Left lobe of liver (tissue), 2 donors: ENCODE measurements at places on chromosomes 2 and 18. TPM values are rescaled to one million over a fixed set of nuclear protein-coding genes. Genes with fewer than 3 reads are reported as not detected.
A peak's percentile ranks its signal among the peaks of the same experiment; 100 is the strongest.

DNA sequence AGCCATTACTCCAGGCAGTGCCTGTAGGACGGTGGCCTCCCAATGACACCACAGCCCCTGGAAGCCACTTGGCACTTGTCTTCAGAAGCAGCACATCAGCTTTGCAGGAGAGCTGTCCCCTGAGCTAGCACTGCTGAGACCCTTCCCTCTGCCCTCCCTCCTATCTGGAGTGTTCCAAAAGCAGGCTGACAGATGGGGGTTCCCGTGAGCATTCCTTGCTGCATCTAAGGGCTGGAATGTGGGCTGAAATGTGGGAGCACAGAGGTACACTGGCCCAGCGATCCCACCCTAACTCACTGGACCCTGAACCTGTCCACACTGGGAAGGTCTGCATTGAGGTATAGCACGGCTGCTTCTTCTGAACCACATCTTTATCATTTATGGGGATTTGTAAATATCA, 230.1 kb downstream of the ANAPC1 start:
- DNase-seq, result no peak

- DNase-seq, result no peak
Observed at GRCh38 chr18:35189510-35189909, 51.3 kb upstream of the ZNF397 start.

- DNase-seq, result no peak
Observed at GRCh38 chr2:191912764-191913163, 65.9 kb upstream of the CAVIN2 start.

GRCh38 chr2:38835990-38836389, 39.7 kb downstream of the DHX57 start:
- DNase-seq, result no peak

DNA sequence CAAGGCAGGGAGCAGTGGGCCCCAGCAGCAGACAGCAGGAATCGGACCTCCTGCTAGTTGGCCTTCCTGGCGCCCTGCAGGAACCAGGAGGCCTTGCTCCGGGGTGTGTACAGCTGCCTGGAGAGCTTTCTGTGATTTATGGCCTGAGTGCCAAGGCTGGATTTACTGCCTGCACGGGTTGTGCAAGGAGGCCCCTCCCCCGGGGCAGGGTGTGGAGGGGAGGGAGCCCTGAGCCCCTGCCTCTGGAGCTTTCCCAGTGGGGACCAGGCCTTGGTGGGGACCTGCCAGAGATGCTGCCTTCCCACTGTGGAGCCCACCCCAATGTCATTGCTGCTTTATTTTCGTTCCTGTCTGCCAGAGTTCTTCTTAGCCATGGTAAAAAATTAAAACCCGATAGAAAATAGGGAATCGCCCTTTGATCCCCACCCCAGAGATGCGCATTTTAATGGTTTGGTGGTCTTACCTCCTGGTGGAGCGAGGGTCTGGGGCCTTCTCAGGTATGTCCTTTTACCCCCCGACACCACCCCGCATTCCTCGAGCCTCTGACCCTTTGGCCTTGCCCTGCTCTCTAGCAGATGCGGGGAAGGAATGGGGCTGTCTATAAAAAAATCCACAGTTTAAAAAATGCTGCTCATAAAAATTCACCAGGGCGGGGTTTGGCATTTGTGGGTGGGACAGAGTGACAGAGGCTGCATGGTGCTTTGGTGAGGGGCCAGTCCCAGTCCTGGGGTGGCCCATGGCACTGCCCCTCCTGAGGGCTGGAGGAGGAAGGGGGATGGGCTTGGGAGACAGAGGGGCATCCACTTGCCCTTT, 6.9 kb upstream of the RALB start:
- no peak for DNase-seq

DNA sequence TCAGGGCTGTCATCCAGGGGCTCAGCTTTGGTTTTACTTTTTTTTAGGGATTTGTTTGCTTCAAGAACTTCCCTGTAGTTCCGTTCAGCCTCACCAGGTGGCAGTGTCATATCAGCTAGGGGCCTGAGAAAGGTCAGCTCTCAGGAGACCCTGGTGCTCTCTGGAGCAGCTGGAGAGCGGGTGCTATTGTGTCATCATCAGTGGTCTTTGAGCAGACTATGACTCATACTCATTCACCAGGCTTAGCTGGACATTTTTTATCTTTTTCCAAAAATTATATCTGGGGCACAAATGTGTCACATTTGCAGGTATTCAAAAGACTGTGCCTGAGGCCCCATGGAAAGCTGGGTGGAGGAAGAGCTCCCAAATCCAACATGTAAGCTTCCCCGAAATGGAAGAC, 24.4 kb downstream of the ZNF892 start:
- DNase-seq, result peak; percentile 62

- peak; percentile 51 for DNase-seq
Observed at GRCh38 chr18:58156516-58156915, 112.5 kb downstream of the NEDD4L start.

DNA sequence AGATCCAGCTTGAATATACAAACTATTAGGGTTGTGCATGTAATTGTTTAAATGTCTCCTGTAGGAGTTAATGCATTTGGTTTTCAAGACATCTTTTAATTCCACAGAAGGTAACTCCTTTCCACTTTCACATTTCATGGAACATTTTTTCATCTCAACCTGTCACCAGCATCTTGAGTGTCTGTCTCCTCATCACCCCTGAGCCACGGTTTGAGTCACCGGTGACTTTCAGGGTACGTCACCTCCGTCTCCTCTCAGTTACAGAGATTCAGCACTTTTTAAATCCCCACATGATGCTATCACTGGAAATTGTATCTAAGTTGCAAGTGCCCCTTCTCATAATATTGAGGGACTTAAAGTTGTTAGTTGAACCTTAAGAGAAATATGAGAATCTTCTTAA, 25.3 kb downstream of the GPR55 start:
- DNase-seq, result no peak

DNA sequence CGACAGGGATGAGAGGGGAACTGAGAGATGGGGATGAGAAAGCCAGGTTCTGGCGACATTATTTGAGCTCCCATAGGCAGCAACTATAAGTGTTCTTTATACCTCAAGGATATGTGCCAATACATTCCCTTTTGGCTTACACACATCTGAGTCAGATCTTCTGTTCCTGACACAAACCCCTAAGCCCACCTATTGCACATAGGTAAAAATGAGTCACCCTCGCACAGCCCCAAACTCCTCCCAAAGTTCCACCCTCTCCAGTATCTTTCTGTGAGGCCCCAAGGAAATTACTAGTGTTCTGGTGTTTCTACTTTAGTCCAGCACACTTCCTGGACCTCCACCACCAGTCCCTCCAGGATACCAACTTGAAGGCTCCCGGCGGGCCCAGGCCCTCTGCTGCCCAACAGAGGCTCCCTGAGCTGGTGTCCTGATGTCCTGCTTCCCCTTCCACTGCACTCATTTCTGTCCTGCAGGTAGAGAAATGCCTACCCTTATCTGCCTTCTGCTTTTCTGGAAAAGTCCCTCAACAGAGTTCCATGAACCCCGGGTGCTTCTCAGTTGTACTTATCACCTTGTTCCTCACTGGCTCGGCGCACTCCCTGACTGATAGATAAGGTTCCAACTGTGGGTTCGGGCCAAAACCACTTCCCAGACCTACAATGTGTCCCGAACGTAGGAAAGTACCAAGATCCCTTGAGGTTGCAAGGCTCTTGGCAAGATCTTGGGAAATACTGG, 125.5 kb downstream of the EN1 start:
- no peak for DNase-seq

DNA sequence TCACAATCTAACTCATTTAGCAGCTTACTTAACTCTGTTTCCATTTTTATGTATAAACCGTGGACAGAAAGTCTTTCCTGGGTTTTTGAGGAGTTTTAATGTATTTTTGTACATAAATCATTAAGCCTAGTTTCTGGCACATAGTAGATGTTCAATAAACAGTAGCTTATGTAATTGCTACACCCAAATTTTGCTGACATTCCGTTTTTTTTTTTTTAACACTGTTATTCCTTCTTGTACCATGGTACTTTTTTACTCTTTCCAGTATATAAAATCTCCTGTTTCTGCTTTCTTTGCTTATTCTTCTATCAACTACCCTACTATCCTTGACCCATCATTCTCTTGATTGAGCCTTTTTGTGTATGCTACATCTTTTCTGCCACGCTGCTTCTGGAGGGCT, 1151.3 kb upstream of the CRIM1 start:
- DNase-seq, result no peak

DNA sequence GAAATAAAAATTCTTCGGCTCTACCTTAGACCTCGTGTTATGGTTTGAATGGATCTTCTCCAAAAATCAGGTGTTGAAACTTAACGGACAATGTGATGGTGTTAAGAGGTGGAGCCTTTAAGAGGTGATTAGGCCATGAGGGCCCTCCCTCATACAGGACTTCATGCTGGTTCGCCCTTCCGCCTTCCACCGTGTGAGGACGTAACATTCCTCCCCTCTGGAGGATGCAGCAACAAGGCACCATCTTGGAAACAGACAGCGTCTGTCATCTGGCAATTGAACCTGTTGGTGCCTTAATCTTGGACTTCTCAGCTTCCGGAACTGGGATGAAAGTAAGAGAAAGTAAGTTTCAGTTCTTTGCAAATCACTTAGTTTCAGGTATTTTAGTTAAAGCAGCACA, 126.3 kb upstream of the SPRED2 start:
- DNase-seq, result no peak

DNA sequence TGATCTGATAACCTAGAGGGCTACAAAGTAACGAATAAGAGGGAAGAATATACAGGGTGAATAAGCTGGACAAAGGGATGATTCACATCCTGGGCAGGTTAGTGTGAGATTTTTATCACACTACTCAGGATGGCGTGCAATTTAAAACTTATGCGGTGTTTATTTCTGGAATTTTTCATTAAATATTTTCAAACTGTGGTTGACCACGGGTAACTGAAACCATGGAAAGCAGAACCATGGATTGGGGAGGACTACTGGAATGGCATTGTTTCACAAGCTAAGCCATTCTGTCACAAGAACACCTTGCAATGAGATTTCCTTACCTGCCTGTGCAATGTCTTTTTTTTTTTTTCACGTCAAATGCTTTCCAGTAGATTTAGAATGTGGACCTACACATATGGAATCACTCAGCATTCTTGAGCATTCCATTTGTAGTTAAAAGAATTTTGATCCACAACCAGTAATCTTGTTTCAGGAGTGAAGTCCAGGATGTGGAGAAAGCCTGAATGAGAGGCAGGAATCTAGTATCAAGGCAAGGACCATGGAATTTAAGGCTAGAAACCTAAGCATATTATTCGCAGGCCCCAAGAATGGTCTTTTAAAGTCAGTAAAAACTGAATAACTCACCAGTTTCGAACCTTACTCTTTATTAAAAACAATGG, 8.0 kb upstream of the CDK15 start:
- DNase-seq, result no peak

- DNase-seq, result no peak
Observed at GRCh38 chr18:38010971-38011857, 445.6 kb upstream of the CELF4 start.

DNA sequence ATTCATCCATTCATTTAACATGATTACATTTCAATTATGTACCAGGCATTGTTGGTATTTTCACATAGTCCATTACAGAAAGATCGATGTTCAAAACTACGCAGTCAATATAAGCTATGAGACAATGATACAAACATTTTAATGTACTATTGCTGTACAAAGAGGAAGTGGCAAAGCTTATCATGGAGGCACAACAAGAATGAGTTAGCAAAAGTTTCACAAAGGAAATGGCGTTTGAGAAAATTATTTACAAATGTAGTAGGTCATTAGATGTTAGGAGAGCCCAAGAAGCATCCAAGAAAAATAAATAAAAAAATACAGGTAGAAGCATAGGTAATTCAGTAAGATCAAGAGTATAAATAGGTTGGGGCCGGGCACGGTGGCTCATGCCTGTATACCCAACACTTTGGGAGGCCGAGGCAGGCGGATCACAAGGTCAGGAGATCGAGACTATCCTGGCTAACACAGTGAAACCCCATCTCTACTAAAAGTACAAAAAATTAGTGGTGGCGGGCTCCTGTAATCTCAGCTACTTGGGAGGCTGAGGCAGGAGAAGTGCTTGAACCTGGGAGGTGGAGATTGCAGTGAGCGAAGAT, 1730.8 kb upstream of the CELF4 start:
- DNase-seq, result no peak

GRCh38 chr2:3620834-3621233, 25.9 kb downstream of the COLEC11 start:
- DNase-seq, result no peak

GRCh38 chr2:206820807-206821206, 55.4 kb downstream of the FASTKD2 start:
- DNase-seq, result no peak

DNA sequence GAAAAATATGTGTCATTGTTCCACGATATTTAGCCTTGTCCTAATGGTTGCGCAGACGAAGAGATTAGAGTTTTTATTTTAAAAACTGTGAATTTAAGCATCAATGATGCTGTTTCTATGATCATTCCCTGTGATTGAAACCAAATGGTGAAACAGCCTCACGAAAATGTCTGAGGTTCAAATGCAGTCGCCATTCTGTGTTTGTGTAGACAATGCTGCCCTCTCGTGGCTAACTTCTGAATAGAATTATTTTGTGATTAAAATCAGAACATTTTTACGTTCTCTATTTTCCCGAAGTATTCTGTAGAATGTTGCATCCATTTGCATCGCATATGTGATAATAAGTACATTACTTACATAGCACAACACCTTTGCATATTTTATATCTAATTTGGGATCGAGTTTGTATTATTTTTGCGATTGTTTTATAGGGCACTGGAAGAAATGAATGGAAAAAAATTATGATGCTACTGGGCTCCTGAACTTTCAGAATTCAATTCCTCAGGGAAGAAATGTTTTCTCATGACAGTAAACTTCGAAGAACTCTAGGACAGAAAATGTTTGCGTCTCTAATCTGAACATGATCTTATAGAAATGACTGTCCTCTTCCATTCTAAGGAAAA, 54.8 kb upstream of the CREB1 start:
- no peak for DNase-seq

DNA sequence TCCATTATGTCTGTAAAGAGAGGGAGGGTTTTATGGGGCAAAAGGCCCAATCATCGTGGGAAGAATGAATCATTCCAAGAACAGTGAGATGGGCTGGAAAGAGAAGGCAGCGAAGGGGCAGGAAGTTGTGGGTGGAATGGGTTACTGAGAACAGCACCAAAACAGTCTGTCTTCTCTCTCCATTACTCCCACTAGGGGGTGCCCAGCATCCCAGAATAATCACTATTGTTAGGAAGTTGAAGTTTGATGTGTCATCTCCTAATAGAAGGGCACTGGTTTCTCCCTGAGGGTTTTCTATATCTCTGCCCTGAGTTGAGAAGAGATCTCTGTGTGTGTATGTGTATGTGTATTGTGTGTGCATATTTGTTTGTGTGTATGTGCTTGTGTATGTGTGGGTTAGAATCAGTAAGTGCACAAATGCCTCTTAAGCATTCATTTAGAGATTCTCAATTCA, 76.6 kb upstream of the MAP4K3 start:
- peak; percentile 53 for DNase-seq

GRCh38 chr2:12314127-12314760, 402.5 kb upstream of the TRIB2 start:
- no peak for DNase-seq

Gene DSG1
- 2.5 TPM for total RNA-seq

Gene KCNK3
- total RNA-seq, result 0.43 TPM

Gene TMEM247
- not detected for total RNA-seq

Gene CYP27C1
- total RNA-seq, result 0.05 TPM

Gene SKOR2
- not detected for total RNA-seq

Gene WIPF1
- 6.3 TPM for total RNA-seq

Gene IDH1
- total RNA-seq, result 293 TPM

Gene CBLN2
- total RNA-seq, result not detected
